ENCODE measurements at places on chromosomes 16 and 17. TPM values are rescaled to one million over a fixed set of nuclear protein-coding genes. Genes with fewer than 3 reads are reported as not detected.

DNA sequence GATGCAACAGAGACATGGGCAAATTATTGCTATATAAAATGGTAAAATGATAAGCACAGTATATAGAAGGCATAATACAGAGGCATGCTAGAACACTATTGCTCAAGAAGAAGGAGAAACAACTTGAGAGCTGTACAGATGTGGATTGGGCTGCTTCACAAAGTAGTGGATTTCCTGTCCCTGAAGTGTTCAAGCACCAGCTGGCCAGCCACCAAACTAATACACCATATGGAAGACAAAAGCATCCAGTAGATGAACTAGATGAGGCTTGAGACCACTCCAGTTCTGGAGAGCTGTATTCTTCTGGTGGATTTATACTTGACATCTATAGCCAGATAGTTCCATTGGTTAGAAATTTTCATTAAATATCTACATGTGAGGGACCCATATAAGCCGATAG is 134.1 kb upstream of the GNAO1 start:
- no peak for DNase-seq

GRCh38 chr16:73058616-73059409 is 10.9 kb upstream of the ZFHX3 start:
- no peak for DNase-seq

DNA sequence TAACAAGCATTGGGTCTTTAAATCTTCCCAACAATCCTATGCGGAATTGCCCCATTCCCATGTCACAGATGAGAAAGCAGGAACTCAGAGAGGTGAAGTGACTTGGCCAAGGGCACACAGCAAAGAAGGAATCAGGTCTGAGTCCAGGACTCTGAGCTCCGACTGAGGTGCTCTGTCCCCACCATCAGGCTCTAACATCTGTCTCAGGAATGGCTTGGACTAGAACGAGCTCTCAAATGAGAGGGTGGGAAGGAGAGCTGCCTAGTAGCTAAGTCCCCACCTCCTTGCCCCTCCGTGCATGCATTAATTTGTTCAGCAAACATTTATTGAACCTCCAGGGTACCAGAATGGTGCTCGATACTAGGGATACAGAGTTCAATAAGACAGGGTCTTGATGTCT is 26.7 kb downstream of the ABCC3 start:
- DNase-seq: no peak

GRCh38 chr16:13959626-13960025 is 39.7 kb downstream of the ERCC4 start:
- no peak for DNase-seq

DNA sequence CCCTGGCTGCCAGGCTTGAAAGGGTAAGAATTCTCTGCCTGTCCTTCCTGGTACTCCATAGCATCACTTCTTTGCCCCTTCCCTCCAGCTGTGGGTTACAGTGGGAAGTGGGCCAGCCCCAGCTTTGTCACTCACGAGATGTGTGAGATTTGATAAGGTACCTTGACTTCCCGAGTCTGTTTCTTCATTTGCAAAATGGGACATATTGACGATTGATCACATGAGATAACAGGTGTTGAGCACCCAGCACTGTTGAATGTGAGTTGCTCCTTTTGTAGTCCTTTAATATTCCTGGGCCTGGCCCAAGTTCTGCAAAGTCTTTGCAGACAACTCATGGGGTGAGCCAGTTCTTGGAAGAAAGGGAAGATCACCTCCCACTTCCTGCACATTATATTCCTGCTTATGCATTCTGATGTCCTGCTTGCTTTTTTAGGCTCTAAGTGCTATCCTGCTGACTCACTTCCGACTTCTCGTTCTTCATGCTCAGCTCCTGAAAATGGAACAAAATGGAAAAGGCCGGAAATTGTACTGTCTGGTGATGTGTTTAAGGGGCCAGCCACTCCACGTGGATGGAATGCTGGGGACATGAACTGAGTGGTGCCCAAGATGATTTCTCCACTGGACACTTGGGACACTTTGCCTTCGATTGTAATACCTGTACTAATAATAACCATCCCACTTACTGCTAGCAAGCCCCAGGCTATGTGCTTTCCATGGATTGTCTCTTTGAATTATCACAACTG is 8.3 kb upstream of the NLK start:
- peak; percentile 86 for DNase-seq

Gene GCGR
- total RNA-seq: not detected
